ENCODE measurements at places on chromosomes 2 and 18.

GRCh38 chr18:3060667-3061580 lies 48.0 kb upstream of the LPIN2 start:
- DNase-seq: no peak

- DNase-seq: no peak
Observed at GRCh38 chr2:14717131-14717530, 84.6 kb downstream of the LRATD1 start.

- DNase-seq: no peak
Observed at GRCh38 chr2:881204-881918, 69.3 kb upstream of the SNTG2 start.

GRCh38 chr2:218259099-218259961 lies 1.5 kb upstream of the GPBAR1 start:
- no peak for DNase-seq

- peak; percentile 39 for DNase-seq
Observed at GRCh38 chr2:188524519-188525113, 232.9 kb downstream of the GULP1 start.

DNA sequence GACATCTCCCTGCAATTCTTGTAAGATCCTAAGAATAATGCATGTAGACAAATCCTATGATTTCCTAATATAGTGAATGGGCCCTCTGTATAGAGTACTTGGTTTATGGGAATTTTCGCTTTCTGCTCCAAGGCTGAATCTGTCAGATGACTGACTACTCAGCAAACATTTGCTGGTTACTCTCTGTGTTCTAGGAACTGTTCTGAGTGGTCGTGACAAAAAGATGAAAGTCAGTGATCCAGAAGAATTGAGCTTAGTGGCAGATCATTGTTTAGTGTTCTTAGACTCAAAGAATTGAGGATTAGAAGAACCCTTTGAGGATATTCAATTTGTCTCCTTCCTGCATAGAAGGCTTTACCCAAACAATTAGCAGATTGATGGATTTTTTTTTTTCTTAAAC lies 10.0 kb downstream of the XRCC5 start:
- no peak for DNase-seq

GRCh38 chr2:169795181-169795580 lies 3.5 kb upstream of the SSB start:
- DNase-seq: no peak
